Activated CD4-positive, alpha-beta T cell treated with anti-CD3 and anti-CD28 coated beads, Interleukin-2, amount 50 U/mL, for 16 hours (primary cell): ENCODE measurements at places on chromosomes 11 and 22.

GRCh38 chr11:123841174-123841573 lies 35.0 kb upstream of the OR6M1 start:
- peak; percentile 28 for DNase-seq

GRCh38 chr11:76843907-76844306 lies 16.8 kb upstream of the ACER3 start:
- DNase-seq: no peak

GRCh38 chr22:30015846-30016245 lies 64.4 kb upstream of the HORMAD2 start:
- no peak for DNase-seq

DNA sequence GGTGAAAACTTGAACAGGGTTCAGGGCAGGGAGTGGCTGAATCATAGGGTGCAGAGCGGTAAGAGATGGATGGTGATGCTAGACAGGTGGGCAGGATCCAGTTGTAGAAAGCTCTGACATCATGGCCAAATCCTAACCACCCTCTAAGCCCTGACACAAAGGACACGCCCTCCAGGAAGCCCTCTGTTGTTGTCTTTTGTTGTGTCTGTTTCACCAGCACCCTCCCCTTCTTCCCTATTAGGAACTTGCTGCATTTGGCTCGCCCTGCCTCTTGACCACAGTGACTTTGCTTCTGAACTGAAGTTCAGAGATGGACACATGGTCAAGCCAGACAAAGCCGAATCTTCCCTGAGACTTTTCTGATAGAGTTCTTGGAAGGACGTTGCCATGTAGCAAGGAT lies 14.2 kb upstream of the APOL6 start:
- no peak for DNase-seq

- DNase-seq: no peak
These were observed 921.3 kb downstream of the BRD1 start for GRCh38 chr22:48906216-48906835.

DNA sequence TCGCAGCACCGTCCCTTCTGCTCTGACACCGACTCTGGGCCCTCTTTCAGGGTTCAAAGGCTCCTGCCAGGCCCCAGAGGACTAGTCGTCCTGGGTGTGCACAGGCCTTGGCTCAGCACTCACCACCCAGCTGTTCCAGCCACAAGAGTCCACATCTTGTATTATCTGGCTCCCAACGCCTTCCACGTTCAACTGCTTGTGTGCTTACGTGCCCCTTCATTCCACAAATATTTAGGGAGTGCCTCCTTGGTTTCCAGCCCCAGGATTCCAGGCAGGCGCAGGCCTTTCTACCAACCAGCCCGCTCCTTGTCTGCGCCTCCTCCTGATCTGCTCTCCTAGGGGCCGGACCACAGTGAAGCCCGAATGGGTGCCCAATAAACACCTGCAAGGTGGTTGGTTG lies 70.9 kb downstream of the SCUBE1 start:
- no peak for DNase-seq

- no peak for DNase-seq
These were observed 3.3 kb downstream of the TANGO2 start for GRCh38 chr22:20024225-20024624.

GRCh38 chr11:124644426-124645280 lies 22.0 kb downstream of the TBRG1 start:
- DNase-seq: peak; percentile 12
